ENCODE measurements at places on chromosomes 11 and 22. TPM values are rescaled to one million over a fixed set of nuclear protein-coding genes. Genes with fewer than 3 reads are reported as not detected.

INS gene
- total RNA-seq: not detected

SAA4 gene
- total RNA-seq: not detected

IL18 gene
- 1.8 TPM for total RNA-seq

FOLH1 gene
- total RNA-seq: 0.35 TPM

KCNJ4 gene
- total RNA-seq: 16.0 TPM

ASCL2 gene
- 0.24 TPM for total RNA-seq

COMMD9 gene
- 56.0 TPM for total RNA-seq

MMP1 gene
- total RNA-seq: not detected

MAML2 gene
- total RNA-seq: 5.2 TPM

EED gene
- 12.7 TPM for total RNA-seq

C11orf87 gene
- not detected for total RNA-seq

ELF5 gene
- not detected for total RNA-seq

OR4D5 gene
- total RNA-seq: not detected

DGCR2 gene
- total RNA-seq: 29.9 TPM

RBM14 gene
- total RNA-seq: 30.1 TPM

ZDHHC5 gene
- 44.9 TPM for total RNA-seq

GPHA2 gene
- not detected for total RNA-seq

CST6 gene
- total RNA-seq: not detected

FAM180B gene
- 0.22 TPM for total RNA-seq

SLC22A12 gene
- not detected for total RNA-seq

BAD gene
- total RNA-seq: 89.1 TPM

DEFB131B gene
- not detected for total RNA-seq

OR5A1 gene
- not detected for total RNA-seq

MYEOV gene
- total RNA-seq: not detected

SMIM35 gene
- total RNA-seq: not detected

CDK2AP2 gene
- total RNA-seq: 67.3 TPM
